ENCODE measurements at places on chromosomes 16 and 17. TPM values are rescaled to one million over a fixed set of nuclear protein-coding genes. Genes with fewer than 3 reads are reported as not detected.

The MYH8 gene
- not detected for polyA plus RNA-seq

The MT1E gene
- polyA plus RNA-seq, result 268 TPM

The RMI2 gene
- polyA plus RNA-seq, result 9.1 TPM

The NHLRC4 gene
- polyA plus RNA-seq, result 0.11 TPM

The CCL4L2 gene
- polyA plus RNA-seq, result 0.92 TPM

The KLHL10 gene
- polyA plus RNA-seq, result 0.39 TPM

The SPATA22 gene
- not detected for polyA plus RNA-seq

The GINS2 gene
- 6.6 TPM for polyA plus RNA-seq

The TPSG1 gene
- polyA plus RNA-seq, result 0.10 TPM

The KRT32 gene
- polyA plus RNA-seq, result 1.9 TPM

The PRDM7 gene
- not detected for polyA plus RNA-seq

The NPIPA2 gene
- polyA plus RNA-seq, result 1.9 TPM

The MYH11 gene
- 421 TPM for polyA plus RNA-seq

The COA3 gene
- polyA plus RNA-seq, result 185 TPM

The NXN gene
- 10.1 TPM for polyA plus RNA-seq

The CTRB2 gene
- 1.7 TPM for polyA plus RNA-seq

The HSD17B1 gene
- polyA plus RNA-seq, result 9.0 TPM

The CARD14 gene
- polyA plus RNA-seq, result 28.0 TPM

The TEKT5 gene
- 0.22 TPM for polyA plus RNA-seq

The DRC3 gene
- 1.4 TPM for polyA plus RNA-seq

The AOC3 gene
- 9.7 TPM for polyA plus RNA-seq

The ALOX12B gene
- 2.4 TPM for polyA plus RNA-seq

The ASIC2 gene
- not detected for polyA plus RNA-seq

The FAM171A2 gene
- polyA plus RNA-seq, result 1.2 TPM

The CALB2 gene
- polyA plus RNA-seq, result 2.2 TPM

The APOBR gene
- 1.2 TPM for polyA plus RNA-seq

The PIK3R5 gene
- polyA plus RNA-seq, result 1.1 TPM

The LHX1 gene
- polyA plus RNA-seq, result not detected

The TOP2A gene
- polyA plus RNA-seq, result 56.0 TPM

The FAM83G gene
- 33.2 TPM for polyA plus RNA-seq

The MGAT5B gene
- 0.18 TPM for polyA plus RNA-seq

The FNDC8 gene
- polyA plus RNA-seq, result 0.02 TPM

The PIPOX gene
- polyA plus RNA-seq, result 0.48 TPM

The ARMC5 gene
- 15.1 TPM for polyA plus RNA-seq

The ELOB gene
- polyA plus RNA-seq, result 361 TPM

The ST3GAL2 gene
- polyA plus RNA-seq, result 1.6 TPM

The VMO1 gene
- 1.5 TPM for polyA plus RNA-seq

The NDRG4 gene
- polyA plus RNA-seq, result 26.9 TPM

The C16orf46 gene
- polyA plus RNA-seq, result 0.24 TPM

The MT1M gene
- polyA plus RNA-seq, result 4.0 TPM

The CRYM gene
- polyA plus RNA-seq, result 9.8 TPM

The CCL15 gene
- polyA plus RNA-seq, result not detected

The PLK1 gene
- 16.3 TPM for polyA plus RNA-seq

The FOXO3B gene
- polyA plus RNA-seq, result 0.33 TPM

The PIEZO1 gene
- 102 TPM for polyA plus RNA-seq

The MAP2K6 gene
- 3.6 TPM for polyA plus RNA-seq

The FAM20A gene
- 1.8 TPM for polyA plus RNA-seq

The FBXO39 gene
- polyA plus RNA-seq, result 0.61 TPM

The UTS2R gene
- polyA plus RNA-seq, result not detected

The TUBG2 gene
- polyA plus RNA-seq, result 7.6 TPM

The CCL5 gene
- 6.9 TPM for polyA plus RNA-seq

The ABCA10 gene
- 2.5 TPM for polyA plus RNA-seq

The AHSP gene
- polyA plus RNA-seq, result not detected

The KRT20 gene
- polyA plus RNA-seq, result 0.28 TPM

The CD7 gene
- 2.6 TPM for polyA plus RNA-seq

The INTS2 gene
- polyA plus RNA-seq, result 2.1 TPM

The CCDC92B gene
- 1.2 TPM for polyA plus RNA-seq

The CD68 gene
- polyA plus RNA-seq, result 30.5 TPM

Data from esophagus (tissue), 2 donors.